HCT116 (cell line): ENCODE measurements at places on chromosomes 7 and 10.
A peak's percentile ranks its signal among the peaks of the same experiment; 100 is the strongest.

DNA sequence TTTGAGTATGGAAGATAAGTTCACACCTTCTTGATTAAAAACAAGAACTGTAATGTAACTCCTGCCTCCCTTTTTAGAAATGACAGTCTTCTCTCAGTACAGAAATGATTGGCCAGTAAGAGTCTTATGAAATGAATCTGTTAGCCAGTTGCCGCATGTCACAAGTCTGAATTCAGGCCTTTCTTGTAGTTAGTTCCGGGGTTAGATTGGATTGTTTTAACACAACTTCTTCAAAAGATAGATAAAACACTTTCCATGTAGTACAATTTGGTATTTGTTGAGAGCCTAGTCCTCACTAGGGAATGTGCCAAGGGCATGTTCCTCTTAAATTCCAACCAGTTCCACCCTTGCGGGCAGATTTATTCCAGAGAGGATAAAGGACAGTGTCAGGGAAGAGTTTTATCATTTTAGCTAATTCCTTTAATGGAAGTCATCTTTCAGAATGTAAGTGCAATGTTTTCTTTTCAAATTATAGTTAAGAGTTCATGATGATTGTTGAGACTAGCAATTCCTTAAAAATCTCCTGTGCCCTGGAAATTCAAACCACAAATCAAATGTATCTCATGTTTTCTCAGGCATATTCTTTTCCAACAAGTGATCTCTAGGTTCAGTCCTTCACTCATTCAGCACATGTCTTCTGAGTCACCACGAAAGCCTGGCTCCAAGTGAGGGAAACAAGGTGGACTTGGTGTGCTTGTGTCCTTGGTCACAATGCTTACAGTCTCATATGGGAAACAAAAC, 4.1 kb downstream of the FHIP2A start:
- H3K4me3 ChIP-seq = no peak overlapping the region
- no peaks in the 10 kb centered on the region for H3K36me3 ChIP-seq
- H3K27ac ChIP-seq = no peak overlapping the region
- H3K4me1 ChIP-seq = peaks cover 50% of the 10 kb centered on the region

- peaks cover 2% of the 10 kb centered on the region; the same call in 1 of the 2 replicates for H3K36me3 ChIP-seq
- no peak overlapping the region for H3K4me3 ChIP-seq
- H3K4me1 ChIP-seq = peaks cover 4% of the 10 kb centered on the region
- DNase-seq = no peak
Measured at GRCh38 chr10:97765201-97765600, 6.6 kb downstream of the SFRP5 start.

DNA sequence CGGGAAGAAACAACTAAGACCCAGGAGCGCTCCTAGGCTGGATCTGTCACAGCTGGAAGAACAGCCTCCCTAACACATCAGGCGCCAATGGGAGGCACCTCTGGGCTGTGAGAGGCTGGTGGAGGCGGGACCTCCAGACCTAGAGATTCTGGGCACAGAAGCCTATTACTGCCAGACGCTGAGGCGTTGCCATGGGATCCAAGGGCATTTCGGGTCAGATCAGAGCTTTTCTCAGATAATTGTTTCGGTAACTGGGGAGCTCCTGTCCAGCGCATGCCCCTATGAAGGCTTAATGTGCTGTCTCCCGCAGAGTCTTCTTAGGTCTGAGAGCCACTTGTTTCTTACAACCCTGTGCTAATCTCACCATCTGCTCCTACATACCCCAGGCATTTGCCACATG, 339.2 kb downstream of the ZNF716 start:
- no peak overlapping the region for H3K4me3 ChIP-seq
- DNase-seq = no peak
- H3K36me3 ChIP-seq = no peaks in the 10 kb centered on the region
- no peaks in the 10 kb centered on the region for H3K4me1 ChIP-seq
- H3K27me3 ChIP-seq = no peaks in the 10 kb centered on the region

GRCh38 chr10:100728928-100729861, 16.2 kb upstream of the PAX2 start:
- H3K27me3 ChIP-seq = no peaks in the 10 kb centered on the region
- DNase-seq = peak; percentile 87

DNA sequence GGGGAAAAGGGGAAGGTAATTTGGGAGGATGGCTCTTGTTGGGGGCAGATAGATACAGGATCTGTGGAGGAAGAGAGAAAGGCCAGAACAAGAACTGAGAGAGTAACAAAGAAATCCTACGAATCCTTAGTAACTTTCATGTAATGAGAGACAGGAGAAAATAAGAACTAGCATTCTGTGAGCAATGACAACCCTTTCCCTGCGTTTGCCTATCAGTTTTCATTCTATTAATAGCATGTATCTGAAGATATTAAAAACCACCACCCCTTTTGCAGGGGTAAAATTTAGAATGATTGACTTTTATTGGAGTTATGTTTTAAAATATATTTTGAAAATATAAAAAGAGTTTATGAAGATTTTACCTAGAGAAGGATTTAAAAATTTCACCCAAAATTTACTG, 132.8 kb downstream of the ZEB1 start:
- no peaks in the 10 kb centered on the region for H3K4me1 ChIP-seq
- H3K27me3 ChIP-seq = no peaks in the 10 kb centered on the region
- no peak overlapping the region for H3K4me3 ChIP-seq
- DNase-seq = no peak

DNA sequence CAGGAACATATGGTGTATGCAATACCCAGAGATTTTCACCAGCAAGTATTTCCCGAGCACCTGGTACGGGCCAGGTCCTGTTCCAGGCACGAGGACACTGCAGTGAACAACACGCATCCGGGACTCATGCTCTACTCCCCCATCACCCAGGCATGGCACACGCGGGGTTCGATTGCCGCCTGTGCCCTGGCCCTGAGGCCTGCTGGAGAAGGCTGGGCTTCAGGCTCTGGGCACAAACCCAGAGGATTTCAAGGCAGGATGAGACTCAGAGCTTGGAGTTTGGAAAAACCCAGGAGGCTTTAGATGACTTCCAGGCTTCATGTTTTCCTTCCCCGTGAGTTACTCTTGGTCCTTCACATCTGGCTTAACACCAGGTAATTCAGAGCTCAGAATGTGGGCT, 143.5 kb downstream of the NEURL1 start:
- H3K36me3 ChIP-seq = no peaks in the 10 kb centered on the region
- H3K27ac ChIP-seq = no peak overlapping the region
- no peak overlapping the region for H3K4me3 ChIP-seq
- DNase-seq = no peak
- peaks cover 3% of the 10 kb centered on the region; the same call in 1 of the 2 replicates for H3K4me1 ChIP-seq

GRCh38 chr7:123075838-123076467, 80.5 kb upstream of the TAS2R16 start:
- no peak overlapping the region for H3K4me3 ChIP-seq
- no peak for DNase-seq
- no peaks in the 10 kb centered on the region for H3K27me3 ChIP-seq
- H3K36me3 ChIP-seq = no peaks in the 10 kb centered on the region
- H3K4me1 ChIP-seq = no peaks in the 10 kb centered on the region
- no peak overlapping the region for H3K27ac ChIP-seq

- H3K27me3 ChIP-seq = no peaks in the 10 kb centered on the region
- no peak overlapping the region for H3K4me3 ChIP-seq
- H3K36me3 ChIP-seq = no peaks in the 10 kb centered on the region
Measured at GRCh38 chr7:97819161-97819560, 53.0 kb downstream of the ASNS start.

DNA sequence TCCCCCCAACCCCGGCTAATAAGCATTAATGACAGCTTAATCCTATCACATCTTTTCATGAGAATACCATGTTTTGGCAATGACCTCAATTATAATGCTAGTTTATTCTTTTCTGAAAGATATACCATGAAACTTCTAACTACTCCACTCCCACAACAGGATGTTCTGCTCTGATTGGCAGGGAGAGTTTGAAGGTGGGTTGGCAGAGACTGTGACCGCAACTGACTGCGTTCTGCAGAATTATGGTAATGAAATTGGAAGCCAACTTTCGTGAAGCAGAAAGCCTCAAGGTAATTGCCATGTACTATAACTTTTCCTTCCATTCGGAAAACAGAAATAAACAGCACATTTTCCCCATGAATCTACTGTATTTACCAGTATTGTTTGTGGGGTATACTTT, 288.2 kb upstream of the SEMA3D start:
- no peak for DNase-seq
- no peaks in the 10 kb centered on the region for H3K36me3 ChIP-seq
- H3K4me3 ChIP-seq = no peak overlapping the region
- H3K27me3 ChIP-seq = no peaks in the 10 kb centered on the region
- H3K27ac ChIP-seq = no peak overlapping the region

GRCh38 chr7:134632937-134633540, 13.6 kb upstream of the BPGM start:
- H3K4me3 ChIP-seq = no peak overlapping the region
- no peaks in the 10 kb centered on the region for H3K36me3 ChIP-seq
- no peaks in the 10 kb centered on the region for H3K4me1 ChIP-seq
- no peak overlapping the region for H3K27ac ChIP-seq
- 0 out of 2 replicates have a peak, but pooled peaks cover 4% of the 10 kb centered on the region for H3K27me3 ChIP-seq
- DNase-seq = peak; percentile 51

- H3K36me3 ChIP-seq = no peaks in the 10 kb centered on the region
- no peak overlapping the region for H3K4me3 ChIP-seq
- no peak overlapping the region for H3K27ac ChIP-seq
- H3K4me1 ChIP-seq = peaks cover 15% of the 10 kb centered on the region
Measured at GRCh38 chr10:132099389-132100090, 33.8 kb downstream of the JAKMIP3 start.

DNA sequence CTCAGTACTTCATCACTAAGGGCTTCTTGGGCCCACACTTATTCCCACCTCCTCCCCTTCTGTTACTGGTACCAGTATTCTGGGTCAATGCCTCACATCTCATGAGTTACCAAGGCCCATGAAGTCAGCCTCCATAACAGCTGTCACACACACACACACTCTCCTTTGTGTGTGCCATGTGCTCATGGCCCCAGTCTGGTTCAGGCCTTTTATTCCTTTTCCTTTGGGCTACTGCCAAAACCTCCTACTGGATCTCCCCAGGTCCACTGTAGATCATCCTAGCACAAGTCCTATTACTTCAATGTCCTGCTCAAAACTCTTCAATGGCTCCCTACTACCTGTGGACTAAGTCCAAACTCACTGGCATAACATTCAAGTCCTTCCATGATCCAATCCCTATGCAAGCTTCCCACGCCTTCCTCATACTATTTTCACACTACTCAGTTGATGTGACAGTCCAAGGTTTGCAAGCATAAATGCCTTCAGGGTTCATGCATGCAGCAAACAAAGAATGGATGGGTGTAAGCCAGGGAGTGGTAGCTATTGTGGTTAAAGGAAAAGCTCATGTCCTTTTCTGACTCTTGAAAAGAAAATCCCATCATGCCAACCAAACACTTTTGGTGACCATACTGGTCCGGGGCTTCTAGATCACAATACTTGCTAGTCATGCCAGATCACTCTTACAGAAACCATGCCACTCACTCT, 68.1 kb downstream of the CCDC6 start:
- H3K4me1 ChIP-seq = no peaks in the 10 kb centered on the region
- H3K27me3 ChIP-seq = no peaks in the 10 kb centered on the region
- no peak for DNase-seq
- no peaks in the 10 kb centered on the region for H3K36me3 ChIP-seq
- no peak overlapping the region for H3K27ac ChIP-seq
- no peak overlapping the region for H3K4me3 ChIP-seq

DNA sequence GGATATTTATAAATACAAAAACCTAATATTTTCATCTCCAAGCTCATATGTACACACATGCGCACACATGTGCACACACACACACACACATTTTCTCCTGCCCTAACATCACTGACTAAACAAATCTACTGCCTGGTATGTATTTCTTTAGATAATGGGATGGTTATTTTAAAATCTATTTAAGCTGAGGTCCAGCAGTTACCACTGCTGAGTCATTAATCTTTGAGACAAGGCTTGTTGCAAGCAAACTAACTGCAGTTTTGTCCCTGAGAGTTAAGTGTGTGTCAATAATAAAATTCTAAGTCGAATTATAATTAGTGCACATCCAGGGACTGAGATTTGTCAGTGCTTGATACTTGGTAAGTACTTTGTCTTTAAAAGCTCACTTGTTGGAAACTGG, 135.1 kb downstream of the VPS50 start:
- no peak for DNase-seq
- H3K27ac ChIP-seq = no peak overlapping the region

- peaks cover 17% of the 10 kb centered on the region for H3K36me3 ChIP-seq
- H3K4me3 ChIP-seq = no peak overlapping the region
- 0 out of 2 replicates have a peak, but pooled peaks cover 8% of the 10 kb centered on the region for H3K4me1 ChIP-seq
- no peak overlapping the region for H3K27ac ChIP-seq
- no peak for DNase-seq
Measured at GRCh38 chr10:60799971-60800650, 21.8 kb downstream of the CDK1 start.

- no peaks in the 10 kb centered on the region for H3K4me1 ChIP-seq
- H3K4me3 ChIP-seq = no peak overlapping the region
- H3K27me3 ChIP-seq = peaks cover 23% of the 10 kb centered on the region
- no peak overlapping the region for H3K27ac ChIP-seq
Measured at GRCh38 chr10:1229116-1229515, 172.9 kb downstream of the WDR37 start.

GRCh38 chr10:80392250-80392649, 16.1 kb upstream of the PRXL2A start:
- H3K36me3 ChIP-seq = no peaks in the 10 kb centered on the region
- no peak overlapping the region for H3K27ac ChIP-seq
- DNase-seq = no peak
- no peaks in the 10 kb centered on the region for H3K4me1 ChIP-seq
- H3K27me3 ChIP-seq = no peaks in the 10 kb centered on the region

DNA sequence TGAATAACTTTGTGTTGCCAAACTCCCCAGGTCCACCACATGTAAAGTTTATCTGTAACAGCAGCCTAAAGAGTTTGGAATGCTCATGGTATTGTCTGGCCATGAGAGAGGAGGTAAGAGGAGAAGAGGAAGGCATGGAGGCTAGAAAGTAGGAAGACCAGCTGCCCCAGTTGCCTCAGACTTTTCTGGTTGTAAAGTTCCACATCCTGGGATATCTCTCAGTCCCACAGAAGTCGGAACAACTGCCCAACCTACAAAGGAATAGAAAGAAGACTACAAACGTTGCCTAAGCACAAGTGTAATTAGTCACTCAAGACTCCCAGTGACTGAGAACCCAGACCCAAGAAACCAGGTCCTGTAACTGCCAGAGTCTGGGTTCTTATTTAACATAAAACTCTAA, 47.3 kb downstream of the CREB3L2 start:
- peaks cover 19% of the 10 kb centered on the region for H3K4me1 ChIP-seq
- H3K27ac ChIP-seq = no peak overlapping the region
- no peaks in the 10 kb centered on the region for H3K27me3 ChIP-seq
- H3K4me3 ChIP-seq = no peak overlapping the region
- no peak for DNase-seq

- H3K27ac ChIP-seq = peak overlapping the region; percentile 69; the same call in 1 of the 2 replicates
- H3K27me3 ChIP-seq = no peaks in the 10 kb centered on the region
- H3K4me3 ChIP-seq = peak overlapping the region; percentile 58
- no peaks in the 10 kb centered on the region for H3K36me3 ChIP-seq
- peak; percentile 75 for DNase-seq
Measured at GRCh38 chr7:148941598-148942275, 57.6 kb upstream of the EZH2 start.

DNA sequence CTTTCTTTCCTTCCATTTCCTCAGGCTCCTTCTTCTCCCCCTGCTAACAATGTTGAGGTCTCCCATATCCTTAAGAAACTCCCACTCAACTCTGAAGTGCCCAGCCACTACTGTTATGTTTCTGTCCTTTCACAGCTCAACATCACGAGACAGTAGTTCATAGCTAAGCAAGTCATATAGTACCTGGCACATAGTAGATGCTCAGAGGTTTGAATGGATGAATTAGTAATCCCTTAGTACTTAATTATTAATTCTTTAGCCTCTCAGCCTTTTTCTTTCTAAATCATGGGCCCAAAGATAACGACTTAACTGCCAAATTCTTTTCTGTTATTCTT, 22.6 kb downstream of the CSGALNACT2 start:
- H3K4me1 ChIP-seq = no peaks in the 10 kb centered on the region
- H3K27me3 ChIP-seq = no peaks in the 10 kb centered on the region
- no peak overlapping the region for H3K27ac ChIP-seq
- H3K36me3 ChIP-seq = no peaks in the 10 kb centered on the region
- no peak overlapping the region for H3K4me3 ChIP-seq
- DNase-seq = no peak
